ENCODE measurements at places on chromosomes 13 and 19.

- DNase-seq = no peak
Observed at GRCh38 chr19:29714953-29715700, at the start of gene C19orf12. C19orf12 (minus strand) TSS chr19:29715261; CDS start chr19:29708413, 6,848 bp downstream.

DNA sequence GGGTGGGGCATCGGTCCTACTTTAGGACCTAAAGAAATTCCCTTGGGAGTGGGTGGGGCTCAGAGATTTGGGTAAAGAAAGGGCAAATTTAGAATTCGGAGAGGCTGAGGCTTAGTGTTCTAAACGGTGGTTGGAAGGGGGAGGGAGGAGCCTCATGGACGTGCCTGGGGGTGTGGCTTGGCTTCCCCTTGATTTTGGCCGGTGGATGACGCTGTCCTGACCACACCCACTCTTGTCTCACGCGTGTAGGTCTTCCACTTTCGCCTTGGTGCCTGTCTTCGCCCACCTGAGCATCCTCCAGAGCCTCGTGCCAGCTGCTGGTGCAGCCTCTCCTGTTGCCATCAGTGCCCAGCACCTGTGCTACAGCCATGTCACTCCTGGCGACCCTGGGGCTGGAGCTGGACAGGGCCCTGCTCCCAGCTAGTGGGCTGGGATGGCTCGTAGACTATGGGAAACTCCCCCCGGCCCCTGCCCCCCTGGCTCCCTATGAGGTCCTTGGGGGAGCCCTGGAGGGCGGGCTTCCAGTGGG is 1.2 kb upstream of the NUP62 start:
- DNase-seq = no peak

DNA sequence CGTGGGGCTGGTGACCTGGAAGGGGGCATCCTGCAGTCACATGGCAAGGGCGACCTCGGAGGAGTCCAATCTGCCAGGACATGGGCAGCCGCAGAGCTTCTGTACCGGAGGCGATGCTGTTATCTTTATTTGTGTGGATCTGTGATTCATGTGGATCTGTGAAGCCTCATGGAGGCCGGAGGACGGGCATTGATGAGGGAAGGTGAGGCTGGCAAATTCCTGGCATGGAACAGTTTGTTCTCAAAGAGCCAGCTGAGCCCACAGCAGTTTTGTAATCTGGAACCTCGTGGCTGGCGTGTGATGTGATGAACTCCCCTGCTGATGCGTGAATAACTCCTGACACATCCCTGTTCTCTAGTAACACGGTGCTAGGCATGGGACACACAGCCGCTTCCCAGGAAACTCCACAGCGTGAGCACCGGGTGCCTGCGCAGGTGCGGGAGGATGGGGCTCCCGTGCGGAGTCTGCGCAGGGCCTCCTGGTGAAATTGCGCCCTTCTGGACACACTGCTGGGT is 40.4 kb downstream of the ATP11A start:
- no peak for DNase-seq

- DNase-seq = no peak
Observed at GRCh38 chr13:113992276-113993005, 18.6 kb upstream of the C13orf46 start.

- DNase-seq = no peak
Observed at GRCh38 chr13:113996081-113996911, 22.4 kb upstream of the C13orf46 start.

GRCh38 chr19:30555075-30555790 is 183.0 kb downstream of the ZNF536 start:
- DNase-seq = no peak

- no peak for DNase-seq
Observed at GRCh38 chr19:29268721-29269393, 55.9 kb upstream of the UQCRFS1 start.

DNA sequence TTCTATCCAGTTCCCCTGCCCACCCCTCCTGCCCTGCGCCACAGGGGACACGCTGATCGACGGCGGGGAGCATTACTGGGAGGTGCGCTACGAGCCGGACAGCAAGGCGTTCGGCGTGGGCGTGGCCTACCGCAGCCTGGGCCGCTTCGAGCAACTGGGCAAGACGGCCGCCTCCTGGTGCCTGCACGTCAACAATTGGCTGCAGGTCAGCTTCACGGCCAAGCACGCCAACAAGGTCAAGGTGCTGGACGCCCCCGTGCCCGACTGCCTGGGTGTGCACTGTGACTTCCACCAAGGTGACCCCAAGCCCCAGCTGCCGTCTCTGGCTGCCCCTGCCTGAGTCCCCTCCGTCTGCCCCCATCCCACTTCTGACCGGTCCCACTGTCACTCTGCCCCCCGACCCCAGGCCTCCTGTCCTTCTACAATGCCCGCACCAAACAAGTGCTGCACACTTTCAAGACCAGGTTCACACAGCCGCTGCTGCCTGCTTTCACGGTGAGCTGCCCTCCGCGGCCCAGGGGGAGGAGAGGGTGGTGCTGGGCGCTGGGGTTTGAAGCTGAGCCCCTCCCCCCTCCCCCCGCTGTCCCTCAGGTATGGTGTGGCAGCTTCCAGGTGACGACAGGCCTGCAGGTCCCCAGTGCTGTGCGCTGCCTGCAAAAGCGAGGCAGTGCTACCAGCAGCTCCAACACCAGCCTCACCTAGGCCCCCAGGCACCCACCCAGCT is 15.5 kb downstream of the STAP2 start:
- no peak for DNase-seq

GRCh38 chr13:78978381-78978998 is 319.5 kb upstream of the OBI1 start:
- DNase-seq = peak; percentile 23

GRCh38 chr19:19719798-19720197 is 13.1 kb downstream of the ZNF14 start:
- DNase-seq = no peak

GRCh38 chr13:93951108-93951507 is 528.4 kb downstream of the DCT start:
- peak; percentile 68 for DNase-seq

DNA sequence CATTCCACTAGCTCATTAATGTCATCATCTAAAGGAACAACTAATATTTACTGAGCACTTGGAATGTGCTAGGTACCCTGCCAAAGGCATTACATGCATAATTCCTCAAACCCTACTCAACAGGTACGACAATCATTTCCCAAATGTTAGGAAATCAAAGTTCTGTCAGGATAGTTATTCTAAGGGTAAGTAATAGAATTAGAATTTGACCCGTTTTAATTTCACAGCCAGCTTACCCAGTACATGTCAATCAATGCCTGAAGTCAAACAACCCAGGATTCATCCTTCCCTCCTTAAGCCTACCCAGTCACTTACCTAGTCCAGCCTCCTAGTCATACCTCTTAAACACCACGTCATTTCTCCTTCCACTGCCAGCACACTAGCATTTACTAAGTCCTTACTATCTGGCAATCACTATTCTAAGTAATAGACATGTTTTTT is 2.4 kb downstream of the LNX2 start:
- DNase-seq = no peak

DNA sequence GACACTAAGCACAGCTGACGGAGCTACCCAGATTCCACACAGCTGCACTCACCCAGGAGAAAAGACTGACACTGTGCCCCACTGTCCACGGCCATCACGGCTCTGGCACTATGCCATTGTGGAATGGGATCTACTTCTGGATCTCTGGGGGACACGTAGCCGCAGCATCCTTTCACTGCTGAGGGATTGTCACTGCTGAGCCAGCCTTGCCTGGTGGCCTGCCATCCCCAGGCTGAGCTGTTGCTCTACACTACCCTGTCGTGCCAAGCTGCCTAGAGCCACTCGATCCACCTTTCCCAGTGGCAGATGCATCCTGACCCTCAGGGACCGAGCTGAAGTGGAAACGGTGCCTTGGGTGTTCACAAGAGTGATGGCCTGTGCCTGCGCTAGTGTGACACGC is 5.0 kb upstream of the LILRB5 start:
- DNase-seq = no peak

GRCh38 chr13:68125087-68125480 is 894.9 kb upstream of the PCDH9 start:
- DNase-seq = no peak

DNA sequence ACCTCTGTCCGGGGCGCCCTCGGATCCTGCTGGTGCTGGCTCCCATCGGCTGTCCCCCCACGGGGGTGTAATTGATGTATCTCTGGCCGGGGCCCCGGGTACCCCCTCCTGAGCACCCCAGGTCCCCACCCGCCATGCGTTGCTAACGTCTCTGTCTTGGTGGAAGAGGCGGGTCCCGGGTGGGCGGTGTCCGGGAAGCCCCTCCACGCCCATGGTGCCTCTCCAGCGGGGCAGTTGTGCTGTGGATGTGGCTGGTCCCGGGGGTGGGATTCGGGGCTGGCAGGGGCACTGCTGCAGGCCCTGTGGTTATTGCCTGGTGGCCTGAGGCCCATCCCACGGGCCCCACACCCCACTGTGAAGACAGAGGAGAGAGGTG is 4.9 kb downstream of the DIRAS1 start:
- no peak for DNase-seq

DNA sequence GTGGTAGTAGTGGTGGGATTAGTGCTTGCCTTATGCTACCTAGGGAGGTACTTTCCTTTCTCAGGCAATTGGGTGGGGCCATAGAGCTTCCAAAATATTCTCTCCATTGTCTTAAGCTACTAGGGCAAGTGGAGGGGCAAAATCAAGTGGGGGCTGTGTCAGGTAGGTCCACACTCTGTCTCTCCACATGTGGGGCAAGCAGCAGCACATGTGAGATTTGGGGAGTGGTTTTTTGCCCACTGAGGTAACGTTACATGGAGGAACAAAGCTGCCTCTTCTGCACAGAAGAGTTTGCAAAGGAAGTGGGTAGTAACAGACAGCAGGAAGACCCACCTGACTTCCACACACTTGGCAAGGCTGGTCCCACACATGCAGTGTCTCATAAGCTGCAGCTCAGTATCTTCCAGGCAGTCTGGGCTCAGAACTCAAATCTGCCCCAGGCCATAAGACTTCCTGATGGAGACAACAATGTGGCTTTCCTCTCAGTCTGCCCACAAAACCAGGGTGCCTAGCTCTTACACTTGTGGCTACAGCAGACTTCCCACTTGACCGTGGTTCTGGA is 1581.5 kb upstream of the PCDH20 start:
- DNase-seq = no peak

DNA sequence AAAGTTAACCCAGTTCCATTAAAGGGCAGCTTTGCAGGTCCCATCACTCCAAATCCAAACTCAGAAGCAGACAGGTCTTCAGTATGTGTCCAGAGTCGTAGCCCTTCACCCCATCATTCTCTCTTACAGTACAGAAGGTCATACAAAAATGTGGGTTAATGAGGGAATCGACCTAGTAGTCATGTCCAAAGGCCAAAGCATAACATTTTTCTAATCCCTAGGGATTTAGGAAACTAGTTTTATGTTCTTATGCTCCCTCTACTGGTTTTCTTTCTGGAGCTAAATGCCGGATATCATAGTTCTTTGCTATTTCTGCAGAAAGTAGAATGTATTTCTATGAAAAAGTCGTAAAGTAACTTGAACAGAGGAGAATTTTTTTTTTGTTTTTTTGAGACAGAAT is 72.2 kb downstream of the DHRS12 start:
- DNase-seq = no peak
